Stimulated activated CD8-positive, alpha-beta memory T cell treated with anti-CD3 and anti-CD28 coated beads, Interleukin-4, amount 100 ng/mL, for 48 hours (primary cell): ENCODE measurements at places on chromosomes 3 and 15.

DNA sequence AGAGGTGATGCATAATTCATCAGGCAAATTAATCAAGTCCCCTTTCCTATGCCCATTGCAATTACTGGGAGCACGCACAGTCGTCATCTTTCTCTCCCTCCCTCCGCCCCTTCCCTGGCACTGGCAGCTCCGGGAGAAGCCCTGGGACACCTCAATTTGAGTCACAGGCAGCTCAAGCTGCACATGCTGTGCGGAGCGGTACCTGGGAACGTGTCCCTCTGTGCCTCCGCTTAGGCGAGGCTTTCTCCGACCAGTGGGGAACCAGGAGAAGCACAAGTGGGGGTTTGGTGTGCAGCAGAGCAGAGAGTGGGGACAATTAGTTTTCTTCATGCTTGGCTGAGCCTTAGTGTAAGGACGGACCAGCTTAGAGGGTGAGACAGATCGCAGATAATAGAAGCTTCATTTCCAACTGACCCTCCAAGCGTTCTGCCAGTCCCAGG lies 88.3 kb downstream of the SOX14 start:
- no peak for DNase-seq

DNA sequence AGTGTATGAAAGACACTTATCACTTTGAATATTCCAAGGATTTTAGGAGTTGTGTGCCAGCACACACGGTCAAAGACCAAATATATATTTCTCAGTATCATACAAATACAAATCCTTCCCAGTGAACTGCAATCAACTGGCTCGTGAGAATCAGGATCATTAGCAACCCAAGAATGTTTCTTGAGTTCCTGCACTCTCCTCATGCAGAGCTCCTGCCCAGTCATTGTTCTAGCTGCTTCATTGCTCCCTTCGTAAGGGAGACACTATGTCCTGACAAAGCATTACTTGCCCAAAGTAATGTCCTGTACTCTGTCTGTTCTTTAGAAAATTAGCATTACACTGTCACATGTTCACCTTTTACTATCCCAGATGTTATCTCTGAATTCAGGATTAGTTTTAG lies 92.0 kb upstream of the SLC4A7 start:
- DNase-seq = no peak

DNA sequence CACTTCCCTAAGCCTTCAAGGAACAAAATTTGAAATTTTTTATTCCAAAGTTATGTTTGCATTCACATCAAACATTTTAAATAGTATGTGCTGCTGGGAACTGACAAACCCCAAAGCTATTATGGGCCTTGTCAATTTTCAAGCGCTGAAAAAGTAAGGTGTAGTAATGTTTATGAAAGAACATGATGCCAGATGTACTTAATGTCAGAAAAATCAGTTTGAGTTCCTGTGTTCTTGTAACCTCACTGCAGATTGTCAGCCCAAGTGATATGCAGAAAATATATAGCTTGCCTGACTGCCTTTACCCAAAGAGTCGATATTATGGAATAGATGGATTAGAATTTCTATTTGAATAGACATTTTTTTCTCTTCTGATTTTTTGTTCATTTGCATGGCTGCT lies 20.8 kb upstream of the DIPK2A start:
- no peak for DNase-seq

DNA sequence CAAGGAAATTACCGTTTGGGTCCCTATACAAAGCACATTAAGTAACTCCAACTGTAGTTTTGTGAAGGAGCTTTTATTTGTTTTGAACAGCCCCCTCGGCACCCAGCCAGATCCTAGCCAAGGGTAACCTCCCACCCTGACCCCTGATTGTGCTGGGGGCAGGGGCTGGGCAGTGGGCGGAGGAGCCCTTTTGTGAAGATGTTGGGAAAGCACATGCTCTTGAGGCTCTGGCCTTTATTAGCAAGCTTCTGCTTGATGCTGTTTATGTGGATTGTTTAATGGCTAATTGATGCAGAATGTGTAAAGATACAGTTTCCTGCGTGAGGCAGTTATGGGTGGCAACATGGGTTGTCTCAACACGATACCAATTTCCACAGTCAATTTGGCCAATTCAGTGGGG lies 136.5 kb downstream of the MAP2K5 start:
- no peak for DNase-seq

DNA sequence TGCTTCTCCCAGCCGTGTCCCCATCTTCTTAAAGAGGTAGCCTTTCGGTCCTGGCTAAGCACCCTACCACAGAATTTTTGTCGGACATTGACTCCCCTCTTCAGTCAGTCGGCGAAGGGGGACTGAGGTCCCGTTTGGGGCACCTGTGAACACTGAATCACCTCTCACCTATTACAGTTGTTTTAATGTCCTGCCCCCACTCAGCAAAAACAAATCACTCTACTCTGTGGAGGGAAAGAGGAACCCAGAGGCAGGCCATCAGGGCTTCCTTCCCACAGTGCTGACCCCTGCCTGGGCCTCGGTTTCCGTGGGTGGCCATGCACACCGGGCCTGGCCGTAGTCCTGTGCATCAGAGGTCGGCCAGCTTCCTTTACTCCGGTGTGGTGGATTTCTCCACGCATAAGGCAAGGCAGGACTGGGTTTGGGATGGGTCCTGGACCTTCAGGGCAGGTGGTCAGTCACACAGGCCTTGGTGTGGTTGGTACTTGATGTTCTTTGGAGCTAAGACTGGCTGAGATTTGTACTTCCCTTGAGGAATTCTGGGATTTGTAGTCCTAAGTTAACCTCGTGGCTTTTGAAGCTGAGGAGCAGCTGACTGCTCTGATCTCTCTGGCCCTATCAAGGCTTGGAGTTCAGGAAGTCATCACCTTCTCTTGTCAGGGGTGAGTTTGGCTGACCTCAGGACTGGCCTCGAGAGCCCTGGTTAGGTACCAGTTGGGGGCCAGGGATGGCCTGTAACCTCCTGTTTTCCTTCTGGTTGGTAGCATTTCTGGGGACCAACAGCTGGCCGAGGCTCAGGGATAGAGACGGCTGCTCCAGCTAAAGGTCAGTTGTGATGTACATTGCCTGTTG lies 627 bp upstream of the FAM131A start:
- no peak for DNase-seq

GRCh38 chr15:82298520-82298919 lies 35.9 kb downstream of the SAXO2 start:
- DNase-seq = peak; percentile 60

DNA sequence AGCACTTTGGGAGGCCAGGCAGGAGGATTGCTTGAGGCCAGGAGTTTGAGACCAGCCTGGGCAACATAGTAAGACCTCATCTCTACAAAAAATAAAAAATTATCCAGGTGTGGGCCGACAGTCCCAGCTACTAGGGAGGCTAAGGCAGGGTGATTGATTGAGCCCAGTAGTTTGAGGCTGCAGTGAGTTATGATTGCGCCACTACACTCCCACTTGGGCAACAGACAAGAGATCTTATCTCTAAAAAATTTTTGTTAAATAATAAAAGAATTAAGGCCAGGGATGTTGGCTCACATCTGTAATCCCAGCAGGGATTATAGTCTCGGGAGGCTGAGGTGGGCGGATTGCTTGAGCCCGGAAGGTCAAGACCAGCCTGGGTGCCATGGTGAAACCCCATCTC lies 25.8 kb upstream of the NFKBIZ start:
- no peak for DNase-seq

DNA sequence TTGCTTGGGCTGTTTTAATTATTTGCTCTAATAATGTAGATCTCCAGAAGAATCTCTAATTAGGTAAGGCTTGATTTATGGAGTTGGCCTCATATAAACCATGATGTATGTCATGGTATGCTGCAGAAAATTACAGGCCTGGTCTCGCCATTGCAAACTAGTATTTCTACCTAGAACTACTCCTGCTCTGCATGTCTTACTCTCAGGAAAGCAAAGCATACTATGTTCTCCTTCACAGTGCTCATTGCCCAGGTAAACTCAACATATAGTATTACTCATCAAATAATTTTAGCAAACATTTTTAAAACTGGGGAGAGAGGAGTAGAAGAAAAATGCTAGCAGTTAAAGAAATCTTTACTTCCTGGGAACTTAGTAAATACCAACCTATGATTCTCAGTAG lies 90.7 kb downstream of the FILIP1L start:
- no peak for DNase-seq

- DNase-seq = no peak
Observed at GRCh38 chr15:55222588-55222987, 25.8 kb upstream of the RSL24D1 start.

- no peak for DNase-seq
Observed at GRCh38 chr15:78321786-78322185, 18.4 kb upstream of the CRABP1 start.

GRCh38 chr3:122004107-122004506 lies 17.9 kb downstream of the ILDR1 start:
- DNase-seq = no peak

GRCh38 chr3:15955968-15956367 lies 158.2 kb upstream of the ANKRD28 start:
- no peak for DNase-seq

GRCh38 chr3:193348686-193349085 lies 29.9 kb downstream of the ATP13A5 start:
- no peak for DNase-seq

- DNase-seq = peak; percentile 88
Observed at GRCh38 chr15:76190751-76191538, 120.3 kb downstream of the ETFA start.

- no peak for DNase-seq
Observed at GRCh38 chr3:168025076-168025475, 70.6 kb downstream of the GOLIM4 start.

GRCh38 chr3:188266562-188267274 lies 112.8 kb downstream of the LPP start:
- DNase-seq = no peak

DNA sequence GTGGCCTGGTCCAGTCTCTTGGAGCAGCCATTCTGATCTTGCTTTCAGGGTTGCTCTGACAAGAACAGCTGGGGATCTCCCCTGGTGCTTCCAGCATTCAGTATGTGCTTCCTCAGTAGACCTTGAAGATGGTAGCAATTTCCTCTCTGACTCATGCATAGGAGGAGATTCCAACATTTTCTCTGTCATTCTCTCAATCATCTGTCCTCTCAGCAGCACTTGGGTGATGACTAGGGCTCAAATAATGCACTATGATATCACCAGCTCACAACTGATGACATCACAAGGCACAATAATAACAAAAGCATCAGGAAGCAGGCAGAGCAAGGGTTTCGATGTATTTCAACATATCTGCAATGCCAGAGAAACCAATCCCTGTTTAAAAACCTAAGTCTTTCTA lies 52.7 kb downstream of the NFKBIZ start:
- no peak for DNase-seq

GRCh38 chr15:101121511-101122090 lies 130.2 kb downstream of the CHSY1 start:
- peak; percentile 53 for DNase-seq

GRCh38 chr3:195450731-195451229 lies 8.0 kb upstream of the ACAP2 start:
- DNase-seq = no peak
